ENCODE measurements at places on chromosomes 2 and 18.

GRCh38 chr2:118584062-118584749 lies 263.2 kb downstream of the EN1 start:
- no peak for DNase-seq

GRCh38 chr2:235264121-235264493 lies 229.7 kb upstream of the AGAP1 start:
- DNase-seq, result no peak

- no peak for DNase-seq
Observed at GRCh38 chr2:25742501-25742900, 69.1 kb upstream of the DTNB start.

GRCh38 chr2:117948615-117949014 lies 65.3 kb downstream of the CCDC93 start:
- no peak for DNase-seq

DNA sequence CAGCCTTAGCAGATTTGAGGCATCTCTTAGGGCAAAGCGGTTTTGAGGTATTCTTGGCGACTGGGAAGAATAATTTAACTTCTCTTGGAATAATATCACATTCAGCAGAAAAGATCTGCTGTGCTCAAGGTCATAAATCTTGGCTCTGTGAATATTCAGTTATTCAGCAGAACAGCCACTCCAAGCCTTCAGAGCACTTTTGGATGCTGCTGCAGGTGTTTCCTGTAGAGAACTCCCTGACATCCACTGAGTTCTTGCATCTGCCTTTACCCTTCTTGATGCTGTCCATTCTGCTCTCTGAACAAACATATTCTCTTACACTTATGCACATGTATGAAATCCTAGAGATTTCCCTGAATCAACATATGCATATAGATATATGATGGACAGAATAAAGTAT lies 390.3 kb downstream of the NRXN1 start:
- DNase-seq, result no peak

DNA sequence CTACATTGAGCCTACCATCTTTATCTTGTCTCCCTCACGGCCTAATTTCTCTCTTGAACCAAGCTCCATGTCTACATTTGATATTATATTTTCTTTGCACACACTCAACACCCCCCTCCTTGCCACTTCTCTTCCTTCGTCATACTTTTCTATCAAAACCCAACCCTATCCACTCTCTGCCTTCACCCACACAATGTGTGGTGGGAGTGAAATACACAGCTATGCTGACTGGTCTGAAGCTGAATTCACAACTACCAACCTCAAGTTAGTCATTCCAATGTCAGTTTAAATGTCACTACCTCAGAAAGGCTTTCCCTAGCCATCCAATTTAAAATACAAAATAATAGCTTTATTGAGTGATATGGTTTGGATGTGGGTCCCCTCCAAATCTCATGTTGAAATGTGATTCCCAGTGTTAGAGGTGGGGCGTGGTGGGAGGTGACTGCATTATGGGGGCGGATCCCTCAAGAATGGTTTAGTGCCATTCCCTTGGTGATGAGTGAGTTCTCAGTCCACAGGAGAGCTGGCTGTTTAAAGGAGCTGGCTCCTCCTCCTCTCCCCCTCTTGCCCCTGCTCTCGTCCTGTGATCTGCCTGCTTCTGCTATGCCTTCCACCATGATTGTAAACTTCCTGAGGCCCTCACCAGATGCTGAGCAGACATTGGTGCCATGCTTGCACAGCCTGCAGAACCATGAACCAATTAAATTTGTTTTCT lies 112.1 kb downstream of the DTNB start:
- no peak for DNase-seq
